ENCODE measurements at places on chromosomes 5 and 9.

- DNase-seq: no peak
Measured at GRCh38 chr5:4258170-4258569, 662.5 kb downstream of the IRX1 start.

DNA sequence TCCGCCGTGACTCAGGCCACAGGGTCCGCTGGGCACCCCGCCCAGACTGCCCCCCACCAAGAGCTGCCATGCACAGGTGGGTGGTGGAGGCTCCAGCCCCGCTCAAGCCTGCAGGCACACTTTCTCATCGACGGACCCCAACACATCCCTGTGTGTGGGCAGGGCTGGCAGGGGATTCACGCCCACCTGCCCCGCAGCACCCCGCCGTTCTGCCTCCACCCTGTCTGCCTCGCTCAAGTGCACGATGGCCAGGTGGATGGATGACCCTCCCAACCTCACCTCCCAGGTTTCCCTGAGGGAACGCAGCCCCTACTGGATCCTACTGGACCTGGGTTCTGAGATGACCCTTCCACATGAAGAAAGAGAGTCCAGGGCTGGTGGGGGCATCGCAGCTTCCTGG is 26.1 kb upstream of the FCN1 start:
- no peak for DNase-seq

GRCh38 chr5:98942847-98943246 is 14.0 kb upstream of the CHD1 start:
- DNase-seq: no peak

DNA sequence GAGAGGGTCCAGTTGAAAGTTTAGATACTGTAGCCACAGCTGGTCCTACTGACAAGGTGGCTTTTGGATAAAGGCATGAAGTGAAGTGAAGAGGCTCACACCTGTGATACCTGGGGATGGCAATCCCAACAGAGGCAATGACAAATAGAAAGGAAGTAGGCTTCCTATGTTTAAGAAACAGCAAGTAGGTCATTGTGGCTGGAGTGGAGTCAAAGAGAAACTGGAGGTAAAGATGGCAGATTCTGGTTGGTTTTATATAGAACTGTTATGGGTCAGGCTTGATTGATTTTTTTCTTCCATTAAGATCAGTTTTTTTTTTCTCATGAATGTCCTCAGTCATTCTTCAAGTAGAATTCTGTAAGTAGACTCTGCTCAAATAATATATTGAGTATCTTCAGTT is 79.5 kb downstream of the ANXA1 start:
- no peak for DNase-seq

DNA sequence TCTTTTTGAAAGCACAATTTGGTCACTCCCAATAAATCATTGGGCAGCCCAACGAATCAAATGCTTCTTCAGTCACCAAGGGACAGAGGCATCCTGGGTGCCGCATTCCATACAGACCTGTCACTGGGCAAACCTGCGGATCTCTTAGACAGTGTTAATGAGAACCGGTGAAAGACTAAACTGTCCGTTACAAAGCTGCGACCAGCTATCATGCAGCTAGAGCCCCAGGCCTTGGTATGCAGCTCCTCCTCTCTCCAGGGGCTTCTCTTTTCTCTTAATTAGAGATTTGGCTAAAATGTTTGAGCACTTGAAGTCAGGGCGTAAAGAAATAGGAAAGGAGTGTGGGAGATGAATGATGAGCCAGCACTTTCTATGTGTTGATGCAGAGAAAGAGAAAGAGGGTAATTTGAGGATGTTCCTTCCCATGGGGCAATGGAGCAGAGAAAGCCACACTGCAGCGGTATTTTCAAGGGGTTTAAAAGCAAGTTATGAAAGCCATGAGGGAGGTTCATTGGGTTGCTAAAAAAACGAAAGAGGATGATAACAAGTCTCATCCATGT is 175.3 kb downstream of the RFK start:
- no peak for DNase-seq

DNA sequence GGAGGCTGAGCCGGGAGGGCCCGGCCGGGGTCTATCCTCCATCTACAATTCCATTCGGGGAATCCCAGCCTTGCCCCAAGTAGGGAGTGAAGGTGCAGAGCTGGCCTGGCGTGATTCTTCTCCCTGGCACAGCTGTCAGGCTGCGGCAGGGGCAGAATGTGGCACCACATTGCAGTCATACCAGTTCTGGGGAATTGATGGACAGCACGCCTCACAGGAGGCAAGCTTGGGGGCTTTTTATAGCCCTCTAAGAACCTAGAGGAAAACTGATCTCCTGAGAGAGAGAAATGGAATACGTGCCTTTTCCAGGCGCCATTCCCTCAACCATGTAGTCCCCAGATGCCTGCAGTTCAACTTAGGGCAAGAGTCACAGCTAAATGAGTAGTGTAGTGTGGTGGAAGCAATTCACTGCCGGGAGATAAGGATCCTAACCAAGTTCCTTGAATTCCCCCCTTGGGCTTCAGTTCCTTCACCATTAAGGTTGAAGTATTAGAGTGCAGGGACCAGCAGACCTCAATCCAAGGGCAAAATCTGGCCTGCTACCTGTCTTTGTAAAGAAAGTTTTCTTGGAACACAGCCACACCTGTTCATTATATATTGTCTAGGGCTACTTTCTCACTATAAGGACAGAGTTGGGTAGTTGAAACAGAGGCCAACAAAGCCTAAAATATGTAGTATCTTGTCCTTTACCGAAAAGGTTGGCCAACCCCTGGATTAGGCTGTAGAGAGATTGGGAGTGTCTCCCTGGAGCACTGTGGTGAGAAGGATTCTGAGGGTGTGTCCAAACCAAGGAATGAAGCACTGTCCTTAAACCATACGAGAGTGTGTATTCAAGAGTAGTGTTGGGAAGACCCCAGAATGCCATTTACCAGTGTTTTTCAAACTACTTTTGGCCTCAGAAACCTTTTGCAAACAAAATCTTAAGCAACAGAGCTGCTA is 10.6 kb downstream of the AFAP1L1 start:
- no peak for DNase-seq

DNA sequence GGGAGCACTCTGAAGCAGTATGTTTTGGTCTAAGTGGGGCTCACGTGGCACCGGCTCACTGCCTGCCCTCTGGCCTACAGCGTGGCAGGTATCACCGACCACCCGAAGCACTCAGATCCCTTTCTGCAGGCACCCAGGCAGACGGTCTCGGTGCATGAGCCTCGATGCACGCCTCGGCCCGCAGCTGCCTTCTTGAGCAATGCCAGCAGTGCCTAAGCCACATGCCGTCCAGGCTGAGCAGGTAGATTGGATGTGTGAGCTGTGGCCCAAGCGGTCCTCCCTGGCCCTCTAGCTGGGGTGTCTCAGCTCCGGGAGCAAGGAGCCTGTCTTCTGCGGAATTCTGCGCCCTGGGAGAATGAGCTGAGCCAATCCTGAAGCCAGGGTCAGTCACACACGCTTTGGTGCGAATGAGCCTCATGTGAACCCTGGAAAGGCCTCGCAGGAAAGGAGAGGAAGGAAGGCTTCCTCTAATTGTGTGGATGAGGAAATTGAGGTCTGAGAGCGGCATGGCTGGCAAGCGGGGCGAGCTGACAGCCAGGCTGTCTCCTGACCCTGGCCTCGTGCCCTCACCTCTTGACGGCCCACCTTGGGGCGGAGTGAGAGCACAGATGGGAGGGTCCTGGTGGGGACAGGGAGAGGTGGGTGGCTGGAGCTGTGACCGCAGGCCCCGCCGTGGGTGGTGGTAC is 14.4 kb downstream of the RXRA start:
- DNase-seq: no peak

- no peak for DNase-seq
Measured at GRCh38 chr5:77623203-77623740, 15.2 kb downstream of the OTP start.

DNA sequence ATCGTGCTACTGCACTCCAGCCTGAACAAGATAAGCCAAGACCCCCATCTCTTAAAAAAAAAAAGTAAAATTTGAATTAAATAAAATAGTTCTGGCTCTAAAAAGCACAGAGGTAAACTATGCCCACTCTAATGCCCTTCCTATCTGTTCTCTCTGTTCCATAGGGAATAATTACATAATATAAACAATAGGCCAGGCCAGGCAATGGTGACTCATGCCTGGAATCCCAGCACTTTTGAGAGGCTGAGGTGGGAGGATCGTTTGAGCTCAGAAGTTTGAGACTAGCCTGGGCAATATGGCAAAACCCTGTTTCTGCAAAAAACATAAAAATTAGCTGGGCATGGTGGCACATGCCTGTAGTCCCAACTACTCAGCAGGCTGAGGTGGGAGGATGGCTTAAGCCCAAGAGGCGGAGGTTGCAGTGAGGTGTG is 47.4 kb downstream of the MYO10 start:
- no peak for DNase-seq

GRCh38 chr5:26432386-26432785 is 606.0 kb downstream of the CDH9 start:
- DNase-seq: no peak

DNA sequence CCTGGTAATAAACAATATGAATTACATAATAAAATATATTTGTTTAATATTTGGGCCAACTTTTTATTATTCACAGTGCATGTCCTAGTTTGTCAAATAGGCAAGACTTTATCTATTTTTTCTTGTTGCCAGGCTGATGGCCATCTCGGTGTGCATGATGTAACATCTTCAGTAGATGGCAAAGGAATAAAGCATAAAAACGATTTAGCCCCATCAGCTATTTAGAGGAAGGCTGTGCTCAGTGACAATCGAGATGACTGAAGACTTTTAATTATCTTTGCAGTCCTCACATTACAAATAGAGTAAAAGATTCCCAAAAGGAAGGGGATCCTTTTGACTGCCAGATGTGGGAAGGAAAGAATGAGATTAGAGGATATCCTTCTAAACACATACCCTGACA is 358.5 kb downstream of the PTPRD start:
- no peak for DNase-seq

DNA sequence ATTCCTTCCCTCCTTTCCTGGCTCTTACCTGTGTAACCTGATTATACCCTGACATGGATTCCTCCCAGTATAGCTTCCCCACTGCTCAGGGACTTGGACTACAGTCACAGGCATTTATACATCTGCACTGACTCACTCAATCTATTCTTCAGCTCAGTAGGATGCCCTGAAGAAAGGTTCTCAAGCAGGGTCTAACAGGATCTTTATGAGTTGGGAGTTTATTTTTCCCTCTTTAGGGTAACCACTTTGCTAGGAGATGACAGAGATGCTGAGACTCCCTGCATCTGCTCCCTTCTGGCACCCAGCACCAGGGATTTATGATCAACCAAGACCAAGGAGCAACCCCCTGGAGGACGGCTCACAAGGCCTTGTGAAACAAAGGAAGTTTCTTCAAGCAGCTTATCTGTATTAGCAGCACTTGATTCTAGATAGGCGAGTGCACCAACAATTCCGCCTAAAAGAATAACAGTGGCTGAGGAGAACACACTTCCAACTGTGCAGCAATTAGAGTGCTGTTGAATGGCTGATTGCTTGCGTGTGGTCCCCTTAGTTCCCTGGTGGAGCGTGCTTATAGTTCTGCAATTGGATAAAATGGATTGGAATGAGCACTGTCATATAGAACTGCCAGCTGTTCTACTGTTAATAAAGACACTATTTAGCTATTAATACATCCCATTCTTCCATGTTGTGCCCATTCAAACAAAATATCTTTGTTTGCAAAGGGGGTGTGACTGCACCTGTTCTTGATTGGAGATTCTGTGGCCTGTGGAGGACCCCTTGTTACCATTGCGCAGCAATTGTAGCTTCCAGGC is 482.6 kb downstream of the ZNF608 start:
- no peak for DNase-seq

- DNase-seq: no peak
Measured at GRCh38 chr9:32264170-32264864, 120.1 kb upstream of the ACO1 start.

DNA sequence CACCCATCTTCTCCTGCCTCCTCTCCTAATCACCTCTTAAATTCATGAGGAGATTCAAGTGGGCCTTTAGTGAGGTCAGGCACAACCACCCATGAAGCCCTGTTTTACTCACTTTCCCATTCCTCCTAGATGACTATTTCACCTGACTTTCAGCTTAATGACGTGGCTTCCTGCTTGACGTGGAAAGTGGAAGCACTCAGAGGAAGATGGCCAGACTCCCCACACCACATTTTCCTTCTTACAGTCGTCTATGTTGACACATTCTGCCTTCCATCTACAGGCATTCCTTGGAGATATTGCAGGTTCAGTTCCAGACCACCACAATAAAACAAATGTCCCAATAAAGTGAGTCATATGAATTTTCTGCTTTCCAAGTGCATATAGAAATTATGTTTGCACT is 146.4 kb upstream of the TAS2R1 start:
- DNase-seq: no peak

GRCh38 chr5:59506285-59506877 is 387.1 kb downstream of the PDE4D start:
- no peak for DNase-seq

- no peak for DNase-seq
Measured at GRCh38 chr5:10365782-10366181, 12.3 kb downstream of the MARCHF6 start.

DNA sequence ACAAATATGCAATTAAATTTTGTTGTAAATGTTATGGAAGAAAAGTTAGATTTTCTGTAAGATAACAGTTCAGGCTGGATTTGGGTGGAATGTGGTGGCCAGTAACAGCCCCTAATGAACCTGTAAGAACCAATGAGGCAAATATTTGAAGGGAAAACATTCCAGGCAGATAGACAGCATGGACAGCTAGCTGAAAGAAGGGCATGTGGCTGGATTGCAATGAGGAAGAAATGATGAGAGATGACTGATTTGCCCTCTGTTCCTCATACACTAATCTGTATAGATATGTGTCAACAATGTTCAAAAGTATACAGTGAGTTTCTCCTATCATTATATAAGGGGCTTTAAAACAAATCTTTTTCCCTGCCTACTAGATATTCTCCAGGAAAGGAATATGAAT is 58.8 kb downstream of the MAN2A1 start:
- no peak for DNase-seq

DNA sequence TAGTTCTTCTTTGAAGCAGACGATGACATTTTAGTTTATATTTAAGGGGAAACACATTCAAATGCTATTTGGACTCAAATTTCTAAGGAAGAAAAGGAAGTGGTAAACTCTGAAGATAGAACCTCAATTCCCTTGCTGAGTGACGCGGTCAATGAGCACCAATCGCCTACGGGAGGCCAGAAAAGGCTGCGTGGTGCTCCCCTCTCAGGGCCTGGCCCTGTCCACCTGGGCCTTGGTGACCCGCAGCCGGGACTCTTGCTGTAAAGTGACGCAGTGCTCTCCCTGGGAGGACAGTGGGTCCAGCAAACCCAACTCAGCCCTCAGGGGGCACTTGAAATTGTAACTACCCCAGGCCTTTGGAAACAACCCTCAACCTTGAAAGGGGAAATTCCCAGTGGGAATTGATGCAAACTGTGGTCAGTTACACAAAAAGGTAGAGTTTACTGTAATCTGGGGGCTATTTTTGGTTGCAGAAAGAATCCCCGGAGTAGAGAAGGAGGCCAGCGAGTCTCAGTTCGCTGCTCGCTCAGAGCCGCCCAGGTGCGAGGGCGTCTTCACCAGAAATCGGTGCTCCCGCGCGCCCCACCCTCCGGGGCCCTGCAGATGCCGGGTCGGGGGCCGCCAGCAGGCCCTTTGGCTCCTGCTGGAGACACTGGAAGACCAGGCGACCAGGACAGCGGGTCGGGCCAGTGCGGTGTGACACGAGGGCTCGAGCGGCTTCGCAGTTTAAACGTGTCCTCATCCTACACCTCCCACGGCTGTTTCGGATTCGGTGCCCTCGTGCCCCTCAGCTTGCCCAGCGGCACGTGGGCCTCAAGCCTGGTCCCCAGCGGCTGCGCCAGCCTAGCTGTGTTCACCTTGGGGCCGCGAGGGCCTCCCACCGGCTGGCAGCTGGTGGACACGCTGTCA is 1.4 kb upstream of the ANKRD33B start:
- DNase-seq: no peak

Measured in effector CD8-positive, alpha-beta T cell (primary cell).